Activated naive CD8-positive, alpha-beta T cell treated with anti-CD3 and anti-CD28 coated beads for 36 hours (primary cell): ENCODE measurements at places on chromosomes 6 and 20. TPM values are rescaled to one million over a fixed set of nuclear protein-coding genes. Genes with fewer than 3 reads are reported as not detected.

Gene PTCRA
- not detected for total RNA-seq

Gene SLC4A11
- 1.8 TPM for total RNA-seq

Gene MOCS1
- 3.3 TPM for total RNA-seq

Gene SLC35D3
- not detected for total RNA-seq

DNA sequence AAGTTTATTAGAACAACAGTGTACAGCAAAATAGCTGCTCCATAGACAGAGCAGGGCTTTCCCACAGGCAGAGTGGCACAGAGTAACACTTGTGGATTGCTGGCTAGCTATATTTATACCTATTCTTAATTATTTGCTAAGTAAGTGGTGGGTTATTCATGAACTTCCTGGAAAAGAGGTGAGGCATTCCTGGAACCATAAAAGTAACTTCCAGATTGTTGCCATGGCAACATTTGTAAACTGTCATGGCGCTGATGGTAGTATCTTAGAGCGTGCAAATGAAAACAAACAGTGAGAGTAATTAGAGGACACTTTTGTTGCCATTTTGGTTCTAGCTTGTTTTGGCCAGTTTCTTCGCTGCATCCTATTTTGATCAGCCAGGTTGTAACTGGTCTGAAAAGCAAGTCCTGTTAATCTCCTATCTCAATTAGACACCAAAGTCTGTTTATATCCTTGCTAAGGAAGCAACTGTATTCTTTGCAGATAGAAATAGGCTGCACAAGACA is 23.9 kb downstream of the DEFB114 start:
- no peaks in the 10 kb centered on the region for H3K27me3 ChIP-seq
- DNase-seq = no peak
- H3K36me3 ChIP-seq = peaks cover 1% of the 10 kb centered on the region
- H3K4me1 ChIP-seq = no peaks in the 10 kb centered on the region
- no peak overlapping the region for H3K4me3 ChIP-seq

DNA sequence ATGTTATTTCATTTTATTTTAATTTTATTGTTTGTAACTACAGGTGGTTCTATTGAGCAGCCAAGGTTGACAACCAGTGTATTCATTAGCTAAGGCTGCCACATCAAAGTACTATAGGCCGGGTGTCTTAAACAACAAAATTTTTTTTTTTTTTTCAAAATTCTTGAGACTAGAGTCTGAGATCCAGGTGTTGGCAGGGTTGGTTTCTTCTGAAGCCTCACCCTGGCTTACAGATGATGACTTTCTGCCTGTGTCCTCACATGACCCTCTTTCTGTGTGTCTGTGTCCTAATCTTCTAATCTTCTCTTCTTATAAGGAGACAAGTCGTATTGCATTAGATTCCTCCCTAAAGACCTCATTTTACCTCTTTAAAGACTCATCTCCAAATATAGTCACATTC is 208.4 kb downstream of the MANEA start:
- no peaks in the 10 kb centered on the region for H3K36me3 ChIP-seq
- no peak overlapping the region for H3K27ac ChIP-seq
- DNase-seq = no peak

- peaks cover 3% of the 10 kb centered on the region for H3K27me3 ChIP-seq
- no peaks in the 10 kb centered on the region for H3K4me1 ChIP-seq
- no peak for DNase-seq
Measured at GRCh38 chr20:64090165-64090564, 6.0 kb upstream of the LKAAEAR1 start.

DNA sequence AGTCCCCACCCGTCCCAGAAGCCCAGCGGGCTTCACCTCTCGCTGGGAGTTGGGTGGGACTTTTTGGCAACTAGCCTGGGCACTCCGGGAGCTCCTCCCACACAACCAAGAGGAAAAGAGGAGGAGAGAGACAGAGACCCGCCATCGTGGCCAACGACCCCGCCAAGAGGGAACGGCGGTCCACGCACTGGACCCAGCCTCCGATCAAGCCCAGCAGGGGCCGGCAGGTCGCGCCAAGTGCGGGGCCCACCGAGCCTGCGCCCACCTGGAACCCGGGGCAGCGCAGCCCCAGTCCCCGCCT is 3.0 kb upstream of the TMEM14C start:
- DNase-seq = no peak
- peak overlapping the region; percentile 87 for H3K4me3 ChIP-seq
- H3K27me3 ChIP-seq = no peaks in the 10 kb centered on the region
- peaks cover 15% of the 10 kb centered on the region for H3K36me3 ChIP-seq
- peak overlapping the region; percentile 93 for H3K27ac ChIP-seq

- H3K27ac ChIP-seq = no peak overlapping the region
- H3K4me3 ChIP-seq = no peak overlapping the region
- peaks cover 2% of the 10 kb centered on the region for H3K4me1 ChIP-seq
- H3K27me3 ChIP-seq = no peaks in the 10 kb centered on the region
- H3K36me3 ChIP-seq = no peaks in the 10 kb centered on the region
Measured at GRCh38 chr6:42110683-42111082, 31.7 kb downstream of the C6orf132 start.

- H3K27ac ChIP-seq = peak overlapping the region; percentile 82
- H3K4me1 ChIP-seq = peaks cover 73% of the 10 kb centered on the region
- H3K27me3 ChIP-seq = no peaks in the 10 kb centered on the region
- H3K36me3 ChIP-seq = peaks cover 52% of the 10 kb centered on the region
- no peak overlapping the region for H3K4me3 ChIP-seq
Measured at GRCh38 chr20:45058168-45058850, 42.6 kb downstream of the KCNS1 start.
